ENCODE measurements at places on chromosomes 3 and 15.
A peak's percentile ranks its signal among the peaks of the same experiment; 100 is the strongest.

GRCh38 chr3:23457697-23458096 lies 254.6 kb downstream of the UBE2E2 start:
- no peak for DNase-seq

DNA sequence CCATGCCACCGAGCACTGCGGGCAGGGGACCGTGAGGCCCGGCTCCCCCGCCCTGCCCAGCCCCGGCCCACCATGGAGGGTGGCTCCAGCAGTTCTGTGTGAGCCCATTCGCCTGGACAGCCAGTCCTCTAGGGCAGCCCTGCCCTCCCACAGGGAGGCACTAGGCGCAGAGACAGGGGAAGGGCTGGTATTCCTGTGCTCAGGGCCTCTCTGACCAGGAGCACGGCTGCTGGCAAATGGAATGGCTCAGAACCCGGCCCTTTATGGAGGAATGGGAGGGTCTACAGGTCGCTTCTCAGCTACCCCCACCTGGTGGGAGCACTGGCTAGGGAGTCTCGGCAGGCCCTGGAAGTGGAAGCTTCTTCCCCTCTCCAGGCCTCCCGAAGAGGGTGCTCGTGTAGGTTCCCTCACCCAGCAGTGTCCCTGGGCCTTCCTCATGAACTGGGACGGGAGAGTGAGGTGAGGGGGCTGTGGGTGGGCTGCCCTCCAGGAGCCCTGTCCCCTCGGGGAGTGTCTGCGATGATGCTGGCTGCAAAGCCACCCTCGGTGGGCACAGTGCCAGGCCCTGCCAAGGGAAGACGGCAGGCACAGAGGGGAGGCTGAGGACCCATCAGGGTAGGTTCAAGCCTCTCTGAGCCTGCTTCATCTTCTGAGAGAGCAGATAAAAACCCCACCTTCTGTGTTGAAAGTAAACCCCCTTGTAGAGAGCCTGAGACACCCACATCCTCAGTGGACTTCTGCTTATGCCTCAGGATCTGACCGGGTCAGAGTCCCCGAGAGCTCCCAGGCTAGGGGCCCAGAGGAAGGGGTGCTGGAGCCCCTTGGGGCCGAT lies 1.5 kb downstream of the MELTF start:
- no peak for DNase-seq

- no peak for DNase-seq
Observed at GRCh38 chr15:26875476-26875850, 8.6 kb downstream of the GABRA5 start.

DNA sequence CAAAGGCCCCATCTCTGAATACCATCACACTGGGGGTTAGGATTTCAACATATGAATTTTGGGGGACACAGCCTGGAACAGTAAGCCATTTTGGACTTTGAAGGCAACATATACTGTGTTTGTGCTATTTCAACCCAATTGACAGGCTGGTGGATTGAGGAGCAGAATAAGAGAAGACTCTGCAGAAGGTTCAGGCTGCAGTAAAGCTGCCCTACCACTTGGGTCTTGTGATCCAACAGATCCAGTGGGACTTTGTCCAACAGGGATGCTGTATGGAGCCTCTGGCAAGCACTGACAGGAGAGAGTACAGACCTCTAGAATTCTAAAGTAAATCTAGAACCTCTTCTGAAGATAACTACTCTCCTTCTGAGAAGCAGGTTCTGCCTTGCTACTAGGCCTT lies 1.1 kb upstream of the BCL2L10 start:
- no peak for DNase-seq

DNA sequence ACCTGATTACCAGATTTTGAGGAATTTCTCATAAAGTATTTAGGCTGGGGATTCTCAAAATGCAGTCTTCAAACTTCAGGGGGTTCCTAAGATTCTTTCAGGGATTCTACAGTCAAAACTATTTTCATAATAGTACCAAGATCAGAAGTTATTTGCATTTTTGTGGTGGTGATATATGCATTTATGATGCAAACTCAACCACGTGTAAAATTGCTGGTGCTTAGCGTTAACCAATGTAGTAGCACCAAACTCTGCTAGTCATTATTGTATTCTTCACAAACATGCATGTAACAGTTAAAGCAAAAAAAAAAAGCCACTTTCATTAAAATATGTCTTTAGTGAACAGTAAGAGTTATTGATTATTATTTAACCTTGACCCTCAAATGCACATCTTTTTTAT lies 274.9 kb upstream of the DNAJC19 start:
- DNase-seq = no peak

GRCh38 chr3:45330510-45331295 lies 57.7 kb upstream of the LARS2 start:
- DNase-seq = peak; percentile 65

DNA sequence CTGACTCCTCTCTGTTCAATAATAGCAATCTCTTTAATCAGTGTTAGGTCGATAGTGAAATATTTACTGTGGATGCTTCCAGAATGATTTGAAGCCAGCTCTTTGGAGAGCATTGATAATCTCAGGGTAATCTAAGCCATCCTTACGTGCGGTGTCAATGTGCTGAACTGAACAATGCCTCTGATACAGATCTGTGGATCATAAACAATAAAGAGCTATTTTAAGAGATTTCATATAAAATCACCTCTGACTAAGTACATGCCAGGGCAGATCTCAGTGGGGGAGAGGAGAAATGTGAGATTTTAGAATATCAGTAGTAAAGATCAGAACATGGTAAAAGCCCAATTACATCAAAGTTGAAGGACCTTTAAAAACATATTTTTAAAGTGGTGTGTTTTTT lies 319.3 kb upstream of the GBE1 start:
- DNase-seq = peak; percentile 61

GRCh38 chr3:166283840-166284239 lies 446.6 kb upstream of the BCHE start:
- DNase-seq = peak; percentile 63

- DNase-seq = no peak
Observed at GRCh38 chr15:92968926-92969651, 69.0 kb downstream of the CHD2 start.

GRCh38 chr3:143581972-143582722 lies 266.1 kb downstream of the SLC9A9 start:
- DNase-seq = no peak

DNA sequence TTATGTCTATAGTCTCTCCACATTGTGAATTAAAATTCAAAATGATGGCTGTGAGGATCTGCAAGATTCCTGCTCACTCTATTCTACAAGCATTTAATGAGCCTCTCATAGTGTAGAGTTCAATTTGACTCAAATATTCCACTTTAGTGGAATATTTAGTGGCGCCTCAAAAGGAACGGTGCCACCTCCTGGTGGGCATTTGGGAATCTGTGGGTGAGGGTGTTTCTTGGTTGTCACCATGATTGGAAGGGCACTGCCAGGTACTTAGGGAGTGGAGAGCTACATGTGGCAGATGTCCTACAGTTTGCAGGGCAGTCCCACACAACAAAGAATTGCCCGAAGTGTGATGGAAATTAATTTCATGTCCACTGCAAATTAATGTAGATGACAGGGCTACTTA lies 21.5 kb upstream of the KCNMB3 start:
- peak; percentile 46 for DNase-seq

- no peak for DNase-seq
Observed at GRCh38 chr3:9553021-9553947, at the start of gene LHFPL4. Gene LHFPL4 (minus strand): TSS chr3:9553822. CDS start chr3:9552679, 1,143 bp downstream.

DNA sequence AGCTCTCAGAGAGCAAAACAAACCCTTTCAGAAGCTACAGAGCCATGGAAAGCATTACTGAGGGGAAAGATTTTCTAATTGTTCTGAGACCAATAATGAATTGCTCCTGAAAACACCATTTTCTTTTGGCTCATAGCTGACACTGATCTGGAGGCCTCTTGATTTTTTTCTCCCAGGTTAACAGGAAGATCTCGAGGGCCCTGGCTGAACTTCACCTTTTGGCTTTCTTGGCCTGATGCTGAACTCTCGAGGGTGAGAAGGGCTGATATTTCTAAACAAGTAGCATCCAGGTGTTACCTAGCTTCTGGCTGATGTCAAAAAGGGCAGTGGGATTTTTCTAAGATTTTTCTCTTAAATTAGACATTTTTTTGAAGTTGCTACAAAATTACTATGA lies 19.9 kb upstream of the NFKBIZ start:
- no peak for DNase-seq

DNA sequence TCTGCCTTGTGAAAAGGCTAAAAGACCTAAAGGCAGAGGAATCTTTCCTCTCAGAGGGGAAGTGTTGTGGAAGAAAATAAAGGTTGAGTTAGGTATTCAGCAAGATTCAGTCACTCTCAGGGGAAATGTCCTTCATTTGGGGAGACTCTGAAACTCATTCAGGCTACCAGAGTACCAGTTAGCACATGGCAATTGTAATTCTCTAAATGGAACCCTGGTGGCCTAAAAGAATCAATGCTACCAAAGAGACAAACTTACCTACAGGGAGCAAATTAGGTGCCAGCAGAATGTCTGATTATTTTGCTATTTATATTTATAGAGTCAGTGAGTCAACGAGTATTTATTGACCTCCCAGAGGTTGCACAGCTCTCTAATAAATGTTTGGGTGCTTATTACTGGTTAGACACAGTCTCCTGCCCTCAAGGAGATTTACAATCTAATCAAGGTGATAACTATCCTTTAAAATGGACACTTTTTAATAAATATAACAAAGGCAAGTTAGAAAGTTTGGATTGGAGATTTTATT lies 33.9 kb upstream of the CDIN1 start:
- no peak for DNase-seq

GRCh38 chr3:36557021-36557707 lies 176.9 kb downstream of the STAC start:
- DNase-seq = no peak

DNA sequence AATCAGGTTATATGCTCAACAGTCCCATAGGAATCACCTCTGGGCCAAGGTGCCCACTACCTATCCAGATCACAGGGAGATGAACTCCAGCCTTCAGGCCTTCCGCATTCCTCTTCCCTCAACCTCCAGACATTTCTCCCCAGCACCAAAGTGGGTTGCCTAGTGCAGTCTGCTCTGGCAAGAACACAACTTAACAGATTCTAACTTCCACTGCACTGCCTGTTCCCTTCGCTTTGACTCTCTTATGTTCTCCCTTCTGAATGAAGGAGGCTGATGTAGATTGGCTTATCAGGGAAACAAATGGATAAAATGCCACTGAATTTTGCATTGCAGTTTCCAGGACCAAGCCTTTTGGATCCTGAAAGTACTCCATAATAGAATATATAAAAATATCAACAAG lies 106.3 kb downstream of the SRGAP3 start:
- no peak for DNase-seq

GRCh38 chr3:152452318-152452717 lies 183.6 kb downstream of the MBNL1 start:
- no peak for DNase-seq

DNA sequence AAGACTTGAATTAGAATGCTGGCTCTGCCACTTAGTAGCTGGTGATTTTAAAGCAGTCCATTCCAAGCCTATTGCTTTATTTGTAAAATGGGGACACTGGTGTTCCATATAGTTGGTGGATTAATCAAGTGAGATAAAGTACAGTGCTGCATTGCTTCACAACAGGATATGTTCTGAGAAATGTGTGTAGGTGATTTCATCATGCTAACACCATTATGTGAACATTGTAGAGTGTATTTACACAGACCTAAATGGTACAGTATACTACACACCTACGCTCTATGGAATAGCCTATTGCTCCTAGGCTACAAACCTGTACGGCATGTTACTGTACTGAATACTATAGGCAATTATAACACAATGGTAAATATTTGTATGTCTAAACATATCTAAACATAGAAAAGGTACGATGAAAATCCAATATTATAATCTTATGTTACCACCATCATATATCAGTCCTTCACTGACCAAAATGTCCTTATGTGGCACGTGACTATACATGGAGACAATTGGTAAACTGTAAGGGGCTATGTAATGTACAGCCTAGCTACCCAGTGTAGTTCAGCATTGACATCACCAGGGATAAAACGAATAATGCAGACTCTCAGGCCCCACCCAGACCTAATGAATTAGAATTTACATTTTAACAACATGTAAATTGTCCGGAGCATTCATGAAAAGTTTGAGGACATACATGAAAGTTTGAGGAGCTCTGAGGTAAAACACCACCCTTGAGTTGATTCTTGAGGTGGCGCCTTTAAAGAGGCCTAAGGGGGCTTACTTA lies 121.4 kb upstream of the BFSP2 start:
- no peak for DNase-seq

DNA sequence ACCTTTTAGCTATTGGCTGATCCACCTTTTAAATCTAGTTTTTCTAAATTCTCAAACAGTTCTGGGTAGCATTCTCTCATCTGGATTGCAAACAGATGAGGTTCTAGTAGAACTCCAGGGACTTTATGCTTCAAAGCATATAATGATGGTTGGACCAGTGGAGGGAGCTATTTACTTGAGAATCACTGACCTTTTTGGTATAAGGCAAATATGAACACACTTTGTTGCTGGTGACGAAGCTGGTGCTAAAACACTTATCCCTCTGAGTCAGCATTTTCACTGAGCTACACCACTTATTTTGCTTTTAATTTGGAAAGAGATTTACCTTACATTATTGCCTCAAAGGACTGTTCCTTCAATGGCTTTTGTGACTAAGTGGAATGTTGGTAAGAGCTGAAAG lies 58.6 kb upstream of the SLITRK3 start:
- peak; percentile 69 for DNase-seq

DNA sequence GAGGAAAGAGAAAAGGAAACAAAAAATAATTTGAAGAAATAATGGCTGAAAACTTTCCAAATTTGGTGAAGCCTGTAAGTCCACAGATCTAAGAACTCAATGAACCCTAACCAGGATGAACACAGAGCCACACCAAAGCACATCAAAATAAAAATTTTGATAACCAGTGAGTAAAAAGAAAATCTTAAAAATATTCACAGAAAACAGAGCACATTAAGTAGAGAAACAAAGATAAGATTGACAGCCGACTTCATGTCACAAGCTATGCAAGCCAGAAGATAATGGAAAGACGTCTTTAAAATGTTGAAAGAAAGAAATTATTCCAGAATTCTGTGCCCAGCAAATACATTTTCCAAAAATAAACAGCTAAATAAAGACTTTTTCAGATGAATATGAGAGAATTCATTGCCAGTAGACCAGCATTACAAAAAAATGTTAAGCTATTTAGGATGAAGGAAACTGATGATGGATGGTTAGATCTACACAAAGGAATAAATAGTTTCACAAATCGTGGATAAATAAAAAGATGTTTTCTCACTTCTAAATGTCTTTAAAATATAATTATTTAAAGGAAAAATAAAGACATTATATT lies 140.2 kb upstream of the SKOR1 start:
- peak; percentile 41 for DNase-seq

GRCh38 chr3:38707730-38708129 lies 58.2 kb upstream of the SCN5A start:
- DNase-seq = peak; percentile 8

All from PC-3 (cell line).